Activated CD4-positive, alpha-beta T cell treated with anti-CD3 and anti-CD28 coated beads for 4 hours (primary cell): ENCODE measurements at places on chromosomes 2 and 18.

GRCh38 chr2:8719528-8719927 is 37.7 kb downstream of the ID2 start:
- no peak for DNase-seq

DNA sequence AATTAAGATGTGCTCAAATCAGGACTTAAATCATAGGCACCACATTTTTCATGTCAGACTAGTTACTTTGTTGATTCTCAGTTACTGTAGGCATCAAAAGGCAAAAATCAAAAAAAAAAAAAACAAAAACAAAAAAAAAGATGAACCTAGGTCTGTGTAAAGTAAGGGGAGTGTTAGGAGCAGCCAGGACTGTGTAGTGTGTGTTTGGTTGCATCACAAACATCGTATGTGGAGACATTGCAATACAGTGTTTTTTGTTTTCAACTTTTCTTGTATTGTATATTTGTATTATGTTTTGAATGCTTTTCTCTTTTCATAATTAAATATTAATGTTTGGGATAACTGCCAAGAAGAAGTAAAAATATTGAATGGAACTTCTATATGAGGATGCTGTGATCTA is 82.1 kb downstream of the ACSL3 start:
- DNase-seq, result no peak

DNA sequence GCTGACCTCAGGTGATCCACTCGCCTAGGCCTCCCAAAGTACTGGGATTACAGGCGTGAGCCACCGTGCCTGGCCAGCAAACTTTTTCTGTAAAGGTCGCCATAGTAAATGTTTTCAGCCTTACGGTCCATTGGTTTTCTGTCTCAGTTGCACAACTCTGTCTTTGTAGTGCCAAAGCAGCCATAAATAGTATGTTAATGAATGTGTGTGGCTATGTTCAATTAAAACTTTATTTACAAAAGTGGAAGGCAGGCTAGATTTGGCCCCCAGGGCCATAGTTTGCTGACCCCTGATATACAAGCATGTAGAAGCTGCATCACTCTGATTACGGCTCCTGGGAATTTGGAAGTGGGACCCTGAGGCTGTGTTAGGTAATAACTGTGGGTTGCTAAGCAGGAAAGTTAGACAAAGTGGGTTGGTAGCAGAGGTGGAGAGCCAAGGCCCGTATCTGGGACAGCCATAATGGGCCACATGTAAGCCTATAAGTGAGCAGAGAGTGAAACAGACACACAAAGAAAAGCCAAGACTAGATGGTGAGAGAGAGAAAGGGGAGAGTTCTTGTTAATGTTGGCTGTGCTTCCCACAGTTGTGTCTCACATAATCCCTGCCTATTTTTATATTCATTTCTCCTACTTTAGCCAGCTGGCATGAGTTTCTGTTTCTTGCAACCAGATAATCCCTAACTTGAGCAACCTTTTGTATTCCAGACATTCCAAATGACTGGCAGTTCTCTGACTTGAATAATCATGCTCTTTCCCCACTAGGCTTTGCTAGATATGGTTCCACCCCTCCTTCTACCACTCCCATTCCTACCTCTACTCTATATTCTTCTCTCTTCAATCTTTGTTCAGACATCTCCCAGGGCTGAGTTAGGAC is 223.3 kb upstream of the STON1 start:
- no peak for DNase-seq

DNA sequence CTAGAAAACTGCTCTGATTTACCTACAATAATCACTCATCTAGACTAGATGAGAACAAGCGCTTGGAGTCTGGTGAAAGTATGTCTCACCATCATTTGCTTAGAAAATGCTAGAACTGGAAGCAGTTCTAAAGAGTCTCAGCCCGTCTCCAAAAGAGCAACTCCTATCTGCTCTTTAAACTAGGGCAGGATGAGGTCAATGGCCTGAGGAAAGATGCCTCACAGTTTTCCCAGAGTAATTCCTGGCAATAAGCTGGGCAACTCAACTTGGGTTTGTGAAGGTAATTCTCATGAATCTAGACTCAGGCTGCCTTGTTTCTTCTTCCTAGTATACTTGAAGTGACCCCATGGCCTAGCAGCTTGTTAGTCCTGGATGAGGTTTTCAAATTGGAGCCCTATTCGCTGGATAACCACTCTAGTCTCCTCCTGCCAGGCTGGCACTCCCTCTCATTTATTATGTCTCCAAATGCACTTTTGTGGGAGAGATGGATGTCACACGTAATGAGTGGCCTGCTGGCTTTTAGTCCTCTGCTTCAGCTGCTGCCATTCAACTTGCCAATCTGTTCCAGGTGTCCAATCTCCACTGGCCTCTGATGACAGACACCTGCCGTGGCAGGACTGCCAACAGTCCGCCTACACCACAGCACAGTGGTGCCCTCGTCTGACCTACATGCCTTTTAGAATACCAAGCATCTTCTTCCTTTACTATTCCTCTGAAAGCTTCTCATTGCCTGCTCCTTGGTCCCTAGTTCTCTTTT is 80.9 kb downstream of the CABYR start:
- no peak for DNase-seq

DNA sequence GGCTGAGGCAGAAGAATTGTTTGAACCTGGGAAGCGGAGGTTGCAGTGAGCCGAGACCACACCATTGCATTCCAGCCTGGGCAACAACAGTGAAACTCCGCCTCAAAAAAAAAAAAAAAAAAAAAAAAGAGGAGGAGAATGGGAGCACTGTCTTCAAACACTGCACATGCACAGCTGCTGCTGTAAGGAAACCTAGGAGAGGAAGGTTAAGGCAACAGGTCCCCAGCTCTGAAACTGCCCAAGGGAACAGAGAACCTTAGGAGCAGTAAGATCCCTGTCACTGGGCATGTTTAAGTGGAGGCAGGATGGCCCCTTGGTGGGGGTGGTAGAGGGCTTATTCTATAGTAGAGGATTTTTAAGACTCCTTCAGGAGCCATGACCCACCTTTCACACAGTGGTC is 111.2 kb downstream of the CLIP4 start:
- no peak for DNase-seq

DNA sequence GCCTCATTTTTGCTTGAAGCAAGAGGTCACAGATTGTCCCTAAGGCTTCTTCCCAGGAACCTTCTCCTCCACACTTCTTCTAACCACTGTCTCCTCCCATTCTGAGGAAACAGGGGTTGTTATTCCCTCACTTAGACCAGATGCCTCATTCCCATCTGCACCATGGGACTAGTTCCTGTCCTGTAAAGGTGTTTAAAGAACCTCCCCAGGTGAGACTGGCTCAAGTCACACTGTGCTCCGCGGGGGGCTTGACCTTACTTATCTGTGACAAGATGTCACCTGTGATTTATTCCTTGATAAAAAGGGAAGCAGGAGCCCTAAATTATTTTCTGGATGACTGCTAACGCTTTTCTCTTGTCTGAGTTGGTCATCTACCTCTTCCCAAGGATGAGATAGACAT is 8.2 kb upstream of the CDH2 start:
- no peak for DNase-seq

DNA sequence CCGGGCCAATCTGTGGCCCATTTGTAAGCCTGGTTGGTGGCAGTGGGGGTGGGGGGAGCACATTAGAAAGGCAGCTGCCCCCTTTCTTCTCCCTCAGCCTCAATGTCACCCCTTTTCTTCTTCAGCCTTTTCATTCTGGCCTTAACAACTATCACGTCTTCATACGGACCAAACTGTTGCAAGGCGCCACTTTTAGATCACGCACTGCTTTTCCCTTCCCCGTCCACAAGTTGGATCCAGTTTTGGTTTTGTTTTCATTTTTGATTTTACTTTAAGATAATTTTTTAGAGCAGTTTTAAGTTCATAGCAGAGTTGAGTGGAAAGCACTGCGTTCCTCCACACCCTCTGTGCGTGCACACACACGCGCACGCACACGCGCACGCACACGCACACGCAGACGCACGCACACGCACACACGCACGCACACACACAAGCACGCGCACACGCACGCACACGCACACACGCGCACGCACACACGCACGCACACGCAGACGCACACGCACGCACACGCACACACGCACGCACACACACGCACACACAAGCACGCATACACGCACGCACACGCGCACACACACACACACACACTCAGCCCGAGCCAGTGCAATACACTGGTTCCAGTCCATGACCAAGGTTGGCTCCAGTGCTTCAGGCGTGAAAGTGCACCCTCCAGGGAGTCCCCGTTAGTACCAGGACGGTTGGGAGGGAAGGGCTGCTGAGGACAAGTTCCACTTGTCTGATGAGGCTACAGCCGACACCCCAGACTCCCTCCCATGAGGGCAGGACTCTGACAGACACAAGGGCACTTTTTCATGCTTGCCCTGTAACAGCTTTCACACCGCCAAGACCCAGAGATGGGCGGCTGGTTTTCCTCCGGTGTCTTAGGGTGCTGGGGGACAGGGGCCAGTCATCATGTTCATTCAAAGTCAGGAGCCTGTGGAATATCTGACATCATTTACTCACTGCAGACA is 22.4 kb downstream of the FBLN7 start:
- no peak for DNase-seq

DNA sequence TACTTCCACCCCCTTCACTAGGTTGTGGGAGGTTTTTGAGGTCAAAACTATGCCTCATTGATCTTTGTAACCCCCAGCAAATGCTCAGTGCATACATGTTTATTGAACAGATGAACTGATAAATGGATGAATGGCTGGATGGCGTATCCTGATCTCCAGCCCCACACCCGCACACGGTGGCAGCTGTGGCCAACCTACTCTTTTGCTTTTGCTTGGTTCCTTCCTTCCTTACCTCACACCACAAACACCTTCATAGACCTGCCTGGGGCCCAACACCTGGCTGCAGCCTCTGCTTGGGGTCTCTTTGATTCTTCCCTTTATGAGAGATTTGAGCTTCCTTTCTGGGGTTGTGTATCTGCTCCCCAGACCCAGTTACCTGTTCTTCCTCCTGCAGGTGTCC is 25.9 kb downstream of the SPP2 start:
- DNase-seq, result no peak

DNA sequence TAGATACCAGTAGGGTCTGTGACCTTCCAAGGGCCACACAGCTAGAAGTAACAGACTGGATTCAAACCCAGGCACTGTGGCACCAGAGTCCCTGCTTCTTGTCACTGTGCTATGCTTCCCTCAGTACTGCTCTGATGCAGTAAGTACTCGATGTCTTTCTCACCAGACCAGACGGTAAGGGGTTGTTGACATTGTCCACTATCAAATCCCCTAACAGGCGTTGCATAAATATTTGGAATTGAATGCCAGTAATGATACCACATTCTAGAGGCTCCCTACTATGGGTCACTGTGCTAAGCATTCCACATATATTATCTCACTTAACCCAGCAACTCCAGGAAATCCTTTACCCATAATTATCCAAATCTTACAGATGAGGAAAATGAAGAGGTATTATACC is 223.1 kb downstream of the C1D start:
- DNase-seq, result no peak

DNA sequence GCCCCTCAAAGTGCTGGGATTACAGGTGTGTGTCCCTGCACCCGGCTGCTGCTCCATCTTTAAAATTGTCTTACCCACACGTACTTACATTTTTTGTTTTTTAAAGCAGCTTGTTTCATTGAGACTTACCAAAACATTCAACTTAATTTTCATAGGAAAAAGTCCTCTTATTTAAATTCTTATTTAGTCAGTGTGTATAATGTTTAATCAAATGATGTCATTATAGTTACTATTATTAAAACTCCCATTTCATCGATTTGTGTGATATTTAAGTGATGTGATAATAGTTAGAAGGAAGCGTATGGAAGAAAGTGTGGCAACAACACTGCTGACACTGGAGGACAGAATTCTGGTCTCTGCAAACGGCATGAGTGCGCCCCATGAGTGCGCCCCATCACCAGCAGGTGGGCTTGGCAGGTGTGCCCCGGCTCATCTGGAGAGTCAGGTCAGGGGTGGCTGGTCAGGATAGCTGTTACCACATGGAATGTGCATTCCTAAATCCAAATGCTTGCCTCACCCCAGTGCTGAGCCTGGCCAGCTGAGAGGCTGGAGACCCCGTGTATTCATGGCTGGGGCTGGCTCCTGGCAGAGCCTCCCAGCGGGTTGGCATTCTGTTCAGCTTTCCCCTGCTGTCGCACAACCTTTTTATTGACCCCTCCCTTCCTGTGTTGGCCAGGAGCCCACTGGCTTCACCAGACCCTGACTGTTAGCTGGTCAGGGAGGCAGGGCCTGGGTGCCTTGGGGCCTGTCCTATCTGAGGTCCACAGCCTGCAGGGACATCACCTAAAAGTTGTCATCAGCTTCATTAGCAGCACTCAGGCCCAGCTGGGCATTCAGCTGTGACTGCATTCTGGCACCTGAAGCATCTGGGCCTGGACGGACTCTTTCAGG is 79.7 kb downstream of the AGAP1 start:
- DNase-seq, result no peak

DNA sequence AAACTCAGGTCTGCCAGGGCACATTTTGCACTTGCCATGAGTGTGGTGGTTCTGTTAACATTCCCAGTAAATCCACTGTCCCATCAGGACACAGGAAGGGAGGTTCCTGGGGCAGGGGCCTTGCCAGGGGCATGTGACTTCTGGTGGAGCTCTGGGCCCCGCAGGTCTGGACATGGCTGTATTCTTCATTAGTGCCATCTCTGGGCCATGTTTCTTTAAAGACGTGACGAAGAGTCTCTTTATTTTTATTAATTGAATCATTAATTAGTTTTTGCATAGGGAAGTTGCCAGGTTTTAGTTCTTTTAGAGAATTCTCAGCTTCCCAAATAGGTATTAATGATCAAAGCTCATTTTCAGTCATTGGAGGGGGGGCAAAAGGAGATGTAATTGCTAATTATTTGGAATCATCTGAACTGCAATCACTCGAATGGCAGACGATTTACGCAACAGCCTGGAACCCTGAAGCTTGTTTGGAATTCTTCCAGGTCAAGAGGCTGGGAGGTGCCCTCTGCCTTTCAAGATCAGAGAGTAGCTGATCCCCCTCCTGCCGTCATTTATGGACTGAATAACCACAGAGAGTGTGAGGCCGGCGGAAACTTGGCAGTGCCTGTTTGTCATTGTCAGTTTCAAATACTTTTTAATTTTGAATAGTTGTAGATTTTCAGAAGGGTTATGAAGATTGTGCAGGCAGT is 106.2 kb downstream of the RTP5 start:
- DNase-seq, result no peak

DNA sequence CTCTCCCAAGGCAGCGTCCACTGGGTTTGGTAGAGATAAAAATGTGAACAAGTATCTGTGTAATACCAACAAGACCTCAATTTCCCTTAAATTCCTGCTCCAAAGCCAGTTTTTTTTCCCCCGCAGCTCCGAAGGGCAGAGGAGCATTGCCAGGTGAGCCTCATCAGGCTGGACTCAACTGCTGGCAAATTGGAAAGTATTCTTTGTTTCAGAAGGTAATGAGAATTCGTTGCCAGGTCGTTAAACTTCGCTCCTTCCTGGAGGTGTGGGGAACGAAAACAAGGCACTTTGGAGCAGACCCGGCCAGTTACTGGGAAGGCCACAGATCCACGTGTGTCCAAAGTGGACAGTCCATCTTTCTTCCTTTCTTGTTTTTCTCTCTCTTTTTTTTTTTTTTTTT is 30.4 kb upstream of the ASB18 start:
- no peak for DNase-seq

DNA sequence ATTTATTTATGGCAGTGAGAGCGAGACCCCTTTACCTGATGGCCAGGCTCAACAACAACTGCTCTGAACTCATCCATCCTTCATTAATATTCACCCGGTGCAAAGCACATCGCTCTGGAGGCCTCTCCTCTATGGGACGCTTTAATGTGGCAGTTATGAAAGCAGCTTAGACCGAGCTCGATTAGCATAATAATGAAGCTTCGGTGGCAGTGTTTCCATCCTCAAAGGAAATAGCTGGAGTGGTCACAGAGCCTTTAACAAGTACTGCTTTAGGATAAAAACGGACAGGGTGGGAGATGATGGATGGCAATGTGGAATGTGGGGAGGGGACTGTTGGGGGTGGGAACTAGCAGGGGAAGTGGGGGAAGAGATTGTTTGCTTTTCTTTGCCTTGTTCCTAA is 243.9 kb downstream of the SLC4A3 start:
- DNase-seq, result no peak
